ENCODE measurements at places on chromosomes 7 and 10. TPM values are rescaled to one million over a fixed set of nuclear protein-coding genes. Genes with fewer than 3 reads are reported as not detected.

- no peak for DNase-seq
Measured at GRCh38 chr7:104341546-104341945, 13.1 kb downstream of the LHFPL3 start.

- DNase-seq = no peak
Measured at GRCh38 chr7:39085590-39086049, 107.9 kb downstream of the POU6F2 start.

The GIMAP1 gene
- 0.82 TPM for total RNA-seq

GRCh38 chr7:152677808-152678670 lies 2.1 kb upstream of the XRCC2 start:
- DNase-seq = no peak

The FIGNL1 gene
- total RNA-seq = 33.7 TPM

DNA sequence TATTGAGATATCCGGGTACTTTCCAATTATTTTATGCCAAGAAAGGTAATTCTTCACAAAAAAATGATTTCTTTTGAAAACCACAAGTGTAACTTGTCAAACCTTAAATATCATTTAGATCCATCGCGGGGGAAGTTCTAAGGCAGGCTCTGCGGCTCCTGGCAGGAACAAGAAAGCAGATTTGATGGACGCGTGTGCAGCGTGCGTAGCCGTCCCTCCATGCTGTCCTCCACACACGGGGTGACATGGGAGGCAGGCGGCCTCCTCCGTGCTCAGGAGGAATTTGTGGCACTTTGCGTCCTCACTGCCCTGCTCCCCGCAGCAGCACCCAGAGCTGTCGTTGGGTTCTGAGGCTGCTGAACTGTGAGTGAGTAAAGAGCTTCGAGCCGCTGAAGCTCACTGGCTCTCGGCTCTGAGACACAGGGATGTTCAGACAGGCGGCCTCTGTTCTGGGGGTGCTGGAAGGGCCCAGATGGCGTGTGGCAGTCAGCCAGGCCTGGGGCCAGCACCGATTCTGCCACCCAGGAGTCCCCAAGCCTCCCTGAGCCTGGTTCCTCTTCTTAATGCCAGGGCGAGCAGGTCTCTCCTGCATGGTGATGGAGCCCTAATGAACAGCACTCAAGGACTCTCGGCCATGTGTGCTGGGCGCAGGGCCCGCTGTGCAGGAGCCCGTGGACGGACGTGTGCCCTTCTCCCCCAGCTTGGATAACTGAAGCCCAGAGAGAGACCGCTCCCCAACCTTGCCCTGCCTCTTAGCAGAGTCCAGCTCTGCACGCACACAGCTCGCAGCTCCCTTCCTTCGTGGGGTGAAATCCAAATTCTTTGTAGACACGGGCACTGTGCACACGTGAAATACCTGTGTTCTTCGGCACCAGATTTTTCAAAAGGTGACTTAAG lies 185.4 kb upstream of the SHH start:
- DNase-seq = no peak

The CPEB3 gene
- 23.4 TPM for total RNA-seq

- DNase-seq = no peak
Measured at GRCh38 chr7:125651823-125652528, 722.4 kb upstream of the POT1 start.

GRCh38 chr7:7793921-7794320 lies 75.5 kb upstream of the RPA3 start:
- no peak for DNase-seq

GRCh38 chr10:7958442-7958841 lies 96.0 kb upstream of the GATA3 start:
- DNase-seq = no peak

DNA sequence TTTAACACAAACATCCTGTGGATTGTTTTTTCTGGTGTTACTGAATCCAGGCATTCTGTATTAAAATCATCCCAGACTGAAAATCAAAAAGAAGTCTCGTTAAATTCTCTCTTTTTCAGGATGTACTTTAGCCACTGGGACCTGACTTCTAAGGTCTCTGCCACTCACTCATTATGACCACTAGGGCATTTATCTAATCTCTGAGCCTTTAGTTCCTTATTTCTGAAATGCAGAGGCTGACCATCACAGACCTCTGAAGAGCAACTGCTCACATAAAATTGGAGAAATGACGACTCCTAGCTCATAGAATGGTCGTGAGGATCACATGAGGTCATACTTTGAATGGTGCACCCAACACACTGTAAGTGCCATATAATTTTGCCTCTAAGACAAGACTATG lies 63.2 kb downstream of the KCNMA1 start:
- DNase-seq = no peak

DNA sequence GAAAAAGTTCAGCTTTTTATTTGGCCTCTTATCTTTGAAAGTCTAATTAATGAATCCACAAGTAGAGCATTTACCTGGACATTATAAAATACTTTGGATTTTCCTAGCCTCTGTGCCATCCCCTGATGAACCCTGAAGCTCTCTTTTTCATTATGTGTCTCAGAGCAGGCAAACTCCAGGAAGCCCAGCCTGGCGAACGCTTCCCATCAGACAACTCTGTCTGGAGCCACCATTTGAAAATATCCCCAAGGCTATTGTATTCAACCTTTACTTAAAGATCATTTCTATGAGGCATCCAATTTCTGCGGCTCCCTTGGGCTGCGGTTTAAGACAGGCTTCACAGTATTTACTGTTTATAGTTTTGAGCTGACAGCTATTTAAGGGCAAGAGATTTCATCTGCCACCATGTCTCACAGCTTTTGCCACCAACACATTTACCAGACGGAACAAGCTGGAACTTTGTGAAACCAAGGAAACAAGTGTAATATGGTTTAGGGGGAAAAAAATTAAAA lies 257.2 kb upstream of the GLI3 start:
- no peak for DNase-seq

GRCh38 chr10:109974504-109975191 lies 33.1 kb upstream of the ADD3 start:
- DNase-seq = no peak

The ITGB8 gene
- total RNA-seq = 82.5 TPM

GRCh38 chr7:120775755-120776154 lies 82.2 kb downstream of the TSPAN12 start:
- no peak for DNase-seq

- DNase-seq = no peak
Measured at GRCh38 chr7:111108000-111108399, 17.1 kb downstream of the LRRN3 start.

All from cerebellum (tissue), 4 donors.